ENCODE measurements at places on chromosomes 7 and 10. TPM values are rescaled to one million over a fixed set of nuclear protein-coding genes. Genes with fewer than 3 reads are reported as not detected.

The WDR86 gene
- 20.0 TPM for polyA plus RNA-seq

The EBLN1 gene
- polyA plus RNA-seq: not detected

The TUBGCP2 gene
- 35.0 TPM for polyA plus RNA-seq

The SPRN gene
- polyA plus RNA-seq: 0.16 TPM
